Caco-2 (cell line): ENCODE measurements at places on chromosomes 16 and 17. TPM values are rescaled to one million over a fixed set of nuclear protein-coding genes. Genes with fewer than 3 reads are reported as not detected.

Gene SGCA
- total RNA-seq, result not detected in 2 replicates

Gene SMIM36
- not detected in 2 replicates for total RNA-seq

Gene CDC27
- 92.6 and 104 TPM in 2 replicates for total RNA-seq

- H3K27me3 ChIP-seq, result no peaks in the 10 kb centered on the region
- H3K36me3 ChIP-seq, result peaks cover 6% of the 10 kb centered on the region; the same call in 1 of the 2 replicates
- H3K27ac ChIP-seq, result no peak overlapping the region
- no peaks in the 10 kb centered on the region for H3K4me1 ChIP-seq
- H3K4me3 ChIP-seq, result no peak overlapping the region
- DNase-seq, result no peak
These were observed 109.8 kb downstream of the CDK5R1 start for GRCh38 chr17:32596628-32597027.

DNA sequence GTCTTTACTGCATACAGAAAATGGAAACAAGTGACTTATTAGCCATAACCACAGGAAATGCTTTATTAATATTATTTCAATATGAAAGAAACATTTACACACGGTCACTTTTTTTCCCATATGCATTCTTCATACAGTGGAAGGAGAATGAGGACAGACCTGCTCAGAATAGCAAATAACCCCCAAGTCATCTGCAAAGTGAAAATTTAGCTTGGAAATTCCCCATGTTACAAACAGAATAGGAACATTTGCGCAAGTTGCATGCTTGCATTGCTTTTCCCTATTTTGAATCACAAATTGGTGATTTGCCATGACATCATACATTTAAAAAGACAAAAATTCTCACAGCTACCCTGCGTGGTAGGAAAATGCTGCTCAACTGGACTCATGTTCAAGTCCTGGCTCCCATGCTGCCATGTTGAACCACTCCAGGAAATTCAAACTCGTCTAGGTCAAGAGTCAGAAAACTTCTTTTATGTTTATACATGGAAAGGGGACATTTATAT lies 102.0 kb downstream of the GP2 start:
- no peak overlapping the region for H3K4me3 ChIP-seq
- H3K4me1 ChIP-seq, result no peaks in the 10 kb centered on the region
- no peaks in the 10 kb centered on the region for H3K27me3 ChIP-seq
- no peaks in the 10 kb centered on the region for H3K36me3 ChIP-seq

GRCh38 chr17:75540923-75541503 lies 15.5 kb downstream of the LLGL2 start:
- H3K27me3 ChIP-seq, result no peaks in the 10 kb centered on the region
- H3K4me3 ChIP-seq, result no peak overlapping the region
- no peak for DNase-seq
- H3K4me1 ChIP-seq, result peaks cover 31% of the 10 kb centered on the region
